ENCODE measurements at places on chromosomes 4 and X.

GRCh38 chr4:168710353-168710946 is 213.6 kb downstream of the PALLD start:
- no peak for DNase-seq

DNA sequence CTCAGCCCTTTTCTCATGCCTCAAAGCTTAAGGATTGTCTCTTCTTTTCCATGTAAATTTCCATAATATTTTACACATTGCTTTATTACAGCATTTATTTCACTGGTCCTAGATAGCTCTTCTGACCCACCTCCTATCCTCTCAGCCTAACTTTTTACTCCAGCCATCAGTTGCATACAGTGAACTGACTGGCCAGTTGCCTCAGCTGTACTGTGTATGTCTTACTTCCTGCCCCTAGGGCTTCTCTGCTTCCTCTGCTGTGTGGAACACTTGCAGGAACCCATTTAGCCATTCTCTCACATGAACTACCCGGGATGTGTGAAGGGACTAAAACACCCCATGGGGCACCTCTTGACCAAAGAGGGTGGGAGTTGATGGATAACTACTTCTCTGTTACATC is 18.0 kb downstream of the C4orf33 start:
- DNase-seq = no peak

DNA sequence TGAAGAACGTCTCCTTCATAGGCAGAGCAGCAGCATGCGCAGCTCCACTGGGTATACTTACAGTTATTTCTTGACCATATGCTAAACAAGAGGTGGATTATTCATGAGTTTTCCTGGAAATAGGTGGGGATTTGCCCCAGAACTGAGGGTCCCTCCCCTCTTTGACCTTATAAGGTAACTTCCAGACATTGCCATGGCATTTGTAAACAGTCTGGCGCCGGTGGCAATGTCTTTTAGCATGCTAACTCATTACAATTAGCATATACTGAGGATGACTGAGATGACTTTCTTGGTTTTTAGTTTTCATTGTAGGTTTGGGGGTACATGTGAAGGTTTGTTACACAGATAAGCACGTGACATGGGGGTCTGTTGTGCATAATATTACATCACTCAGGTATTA is 97.3 kb downstream of the MTNR1A start:
- no peak for DNase-seq

GRCh38 chrX:24335871-24336270 is 22.0 kb upstream of the SUPT20HL2 start:
- no peak for DNase-seq

DNA sequence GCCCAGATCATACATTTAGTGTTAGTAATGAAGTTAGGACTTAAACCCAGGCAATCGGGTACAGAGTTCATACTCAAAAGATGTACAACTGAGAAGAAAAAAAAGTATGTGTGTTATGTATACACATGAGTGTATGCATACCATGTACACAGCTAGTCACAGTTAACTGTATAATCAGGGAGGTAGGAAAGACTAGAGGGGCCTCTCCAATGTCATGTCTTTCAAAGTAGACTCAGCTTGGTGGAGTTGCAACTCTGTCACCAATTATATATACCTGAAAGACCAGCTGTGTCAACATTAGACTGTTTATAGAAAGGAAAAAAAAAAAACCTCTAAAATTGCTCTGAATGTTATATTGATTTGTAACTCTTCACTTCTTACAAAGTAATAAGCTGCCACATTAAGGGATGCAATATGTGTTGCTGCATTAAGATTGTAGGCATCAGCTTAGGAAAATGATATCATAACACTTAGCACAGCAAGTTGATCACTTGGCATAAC is 167.5 kb downstream of the DCTD start:
- no peak for DNase-seq

DNA sequence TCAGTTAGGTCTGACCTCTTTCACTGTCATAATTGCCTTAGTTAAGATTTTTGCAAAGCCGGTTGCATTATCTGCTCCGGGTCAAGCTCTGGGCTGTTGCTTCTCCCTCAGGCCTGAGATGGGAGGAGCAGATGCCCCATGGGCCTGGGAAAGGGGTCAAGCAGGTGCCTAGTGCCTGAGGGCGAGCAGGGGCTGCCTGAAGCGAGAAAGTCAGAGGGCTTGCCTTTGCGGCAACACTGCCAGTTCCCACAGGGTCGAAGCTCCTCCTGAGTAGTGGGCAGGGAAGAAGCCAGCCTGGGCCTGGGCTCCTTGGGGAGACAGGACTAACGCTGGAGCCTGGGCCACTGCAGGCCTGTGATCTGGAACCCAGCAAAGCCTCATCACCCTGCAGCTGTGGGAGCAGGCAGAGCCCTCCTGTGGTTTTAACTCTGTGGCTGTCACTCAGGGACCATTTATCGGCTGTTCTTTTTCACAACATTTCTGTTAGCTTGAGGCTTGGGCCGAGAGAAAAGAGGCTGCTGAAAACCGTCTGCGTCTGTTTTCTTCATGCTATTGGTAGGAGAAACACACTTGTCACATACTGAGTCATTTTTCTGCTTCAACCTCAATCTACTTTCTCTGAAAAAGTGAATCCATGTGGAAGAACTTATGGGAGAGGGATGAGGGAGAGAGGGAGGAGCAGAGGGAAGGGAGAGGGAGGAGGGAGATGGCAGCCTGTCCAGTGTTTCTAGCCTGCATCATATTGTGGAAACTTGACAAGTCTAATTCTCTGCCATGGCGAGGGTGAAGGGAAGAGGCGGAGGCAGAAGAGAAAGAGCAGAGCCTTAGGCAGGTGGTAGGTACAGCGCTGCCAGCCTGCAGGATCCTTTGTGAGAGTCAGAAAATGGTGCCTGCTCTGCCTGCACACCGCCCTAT is 68.4 kb downstream of the RHOH start:
- no peak for DNase-seq
